ENCODE measurements at places on chromosomes 5 and 9.

GRCh38 chr5:166781737-166782136, 1509.7 kb upstream of the WWC1 start:
- no peak for DNase-seq

GRCh38 chr5:125326150-125326510, 579.7 kb upstream of the ZNF608 start:
- no peak for DNase-seq

GRCh38 chr5:109553846-109554245, 135.9 kb upstream of the MAN2A1 start:
- DNase-seq, result no peak

DNA sequence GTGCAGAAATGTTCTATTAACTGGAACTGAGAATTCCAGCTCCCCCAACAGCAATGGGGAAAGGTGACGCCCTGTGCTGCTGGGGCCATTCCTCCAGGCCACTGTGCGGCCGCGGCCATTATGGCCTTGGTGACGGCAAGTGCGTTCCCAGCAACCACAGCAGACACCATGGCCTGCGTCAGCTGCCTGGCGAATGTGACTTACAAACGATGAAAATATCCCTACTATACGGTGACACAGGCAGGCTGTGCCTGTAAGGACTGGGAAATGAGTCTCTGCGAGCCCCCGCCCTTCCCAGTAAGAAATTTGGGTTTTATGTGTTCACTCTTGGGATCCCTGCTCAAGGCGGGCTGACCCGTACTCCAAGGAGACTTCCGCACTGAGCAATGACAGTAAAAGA, 20.6 kb downstream of the CLPTM1L start:
- DNase-seq, result no peak

- DNase-seq, result no peak
These were observed 52.2 kb upstream of the TESK1 start for GRCh38 chr9:35552837-35553236.

DNA sequence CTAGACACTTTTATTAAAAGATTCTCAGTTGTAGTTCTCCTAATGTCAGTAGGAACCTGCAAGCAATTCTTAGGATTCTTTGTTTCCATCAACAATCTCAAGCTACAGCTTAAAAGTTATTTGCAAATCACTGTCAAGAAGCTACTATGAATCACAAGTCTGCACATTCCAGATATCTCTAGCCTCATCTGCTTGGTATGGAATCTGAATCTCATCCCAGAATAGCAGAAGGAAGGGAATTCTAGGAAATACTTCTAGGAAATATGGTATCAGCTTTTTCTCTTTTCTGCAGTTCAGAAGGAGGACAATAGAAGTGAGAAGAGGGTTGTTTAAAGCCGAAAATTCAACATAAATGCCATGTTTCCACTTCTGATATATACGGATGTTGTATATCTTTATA, 792.2 kb upstream of the CDH9 start:
- DNase-seq, result no peak

DNA sequence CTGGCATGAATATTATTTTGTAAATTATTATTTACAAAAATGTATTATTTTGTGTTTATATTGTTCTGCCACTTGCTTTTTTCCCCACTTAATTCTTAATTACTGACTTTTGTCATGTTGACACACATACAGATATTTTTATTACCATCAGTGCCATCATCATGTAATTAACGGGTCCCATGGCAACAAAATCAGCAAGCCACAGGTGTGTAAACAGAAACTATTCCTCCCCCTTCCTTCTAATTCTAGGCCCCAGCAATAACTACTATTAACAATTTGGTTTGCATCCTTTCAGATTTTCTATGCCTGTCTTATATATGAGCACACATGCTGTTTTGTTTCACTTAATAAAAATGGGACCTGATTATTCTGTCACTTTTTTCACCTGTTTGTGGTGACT, 29.3 kb downstream of the CYFIP2 start:
- DNase-seq, result no peak
